Activated naive CD4-positive, alpha-beta T cell treated with anti-CD3 and anti-CD28 coated beads for 36 hours (primary cell): ENCODE measurements at places on chromosomes 13 and 19. TPM values are rescaled to one million over a fixed set of nuclear protein-coding genes. Genes with fewer than 3 reads are reported as not detected.

Gene PLPPR2
- 2.6 TPM for total RNA-seq

Gene CALR3
- not detected for total RNA-seq

GRCh38 chr13:94198681-94199080 lies 280.8 kb downstream of the DCT start:
- no peak overlapping the region for H3K27ac ChIP-seq
- H3K4me1 ChIP-seq = no peaks in the 10 kb centered on the region
- peaks cover 3% of the 10 kb centered on the region for H3K27me3 ChIP-seq
- no peak overlapping the region for H3K4me3 ChIP-seq
- DNase-seq = no peak

DNA sequence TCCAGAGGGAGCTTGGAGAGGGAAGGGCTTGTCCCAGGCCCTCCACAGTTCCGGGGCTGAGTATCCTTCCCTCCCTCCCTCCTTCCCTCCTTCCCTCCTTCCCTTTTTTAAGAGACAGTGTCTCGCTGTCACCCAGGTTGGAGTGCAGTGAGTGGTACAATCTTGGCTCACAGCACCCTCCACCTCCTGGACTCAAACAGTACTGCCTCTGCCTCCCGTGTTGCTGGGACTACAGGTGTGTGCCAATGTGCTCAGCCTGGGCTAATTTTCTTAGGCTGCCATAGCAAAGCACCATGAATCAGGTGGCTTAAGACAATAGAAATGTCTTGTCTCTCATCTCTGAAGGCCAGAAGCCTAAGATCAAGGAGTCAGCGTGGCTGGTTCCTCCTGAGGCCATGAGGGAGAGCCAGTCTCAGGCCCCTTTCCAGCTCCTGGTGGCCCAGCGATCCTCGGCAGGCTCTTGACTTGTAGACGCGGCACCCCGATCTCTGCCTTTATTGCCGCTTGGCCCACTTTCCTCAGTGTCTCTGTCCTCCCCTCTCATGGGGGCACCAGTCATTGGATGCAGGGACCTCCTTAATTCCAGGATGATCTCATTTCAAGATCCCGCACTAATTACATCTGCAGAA lies 47.5 kb downstream of the CRTC1 start:
- H3K4me3 ChIP-seq = no peak overlapping the region
- no peaks in the 10 kb centered on the region for H3K27me3 ChIP-seq
- DNase-seq = no peak
- H3K27ac ChIP-seq = no peak overlapping the region

DNA sequence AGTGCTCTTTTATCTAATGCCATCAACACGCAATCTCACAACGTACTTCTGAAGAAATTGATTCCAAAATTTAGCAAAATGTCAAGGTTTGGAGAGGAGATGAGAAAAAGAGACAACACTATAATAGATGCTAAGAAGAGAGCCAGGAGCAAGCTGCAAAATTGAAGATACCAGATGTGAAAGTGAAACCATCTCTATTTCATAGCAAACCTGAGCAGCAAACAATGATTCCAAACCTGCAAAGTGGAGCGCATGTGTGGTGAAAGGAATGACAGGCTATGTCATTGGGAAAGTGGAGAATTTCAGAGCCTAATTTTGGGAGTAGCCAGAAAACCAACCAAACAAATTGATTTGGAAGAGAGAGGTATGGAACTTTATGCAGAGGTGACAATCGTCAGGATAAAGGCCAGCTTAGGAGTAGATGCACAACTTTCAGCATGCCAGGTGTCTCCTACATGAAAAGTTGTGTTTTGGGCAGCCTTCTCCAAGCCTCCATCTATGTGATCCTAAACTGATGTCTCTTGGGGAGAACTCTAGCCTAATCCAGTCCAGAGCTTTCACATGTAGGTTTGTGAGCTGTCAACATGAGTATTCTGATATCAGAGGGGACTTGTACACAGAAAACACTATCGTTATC lies 158.4 kb upstream of the FNDC3A start:
- no peaks in the 10 kb centered on the region for H3K27me3 ChIP-seq
- H3K4me3 ChIP-seq = peak overlapping the region; percentile 10
- H3K4me1 ChIP-seq = peaks cover 16% of the 10 kb centered on the region
- no peak overlapping the region for H3K27ac ChIP-seq
- no peak for DNase-seq
- H3K36me3 ChIP-seq = no peaks in the 10 kb centered on the region

DNA sequence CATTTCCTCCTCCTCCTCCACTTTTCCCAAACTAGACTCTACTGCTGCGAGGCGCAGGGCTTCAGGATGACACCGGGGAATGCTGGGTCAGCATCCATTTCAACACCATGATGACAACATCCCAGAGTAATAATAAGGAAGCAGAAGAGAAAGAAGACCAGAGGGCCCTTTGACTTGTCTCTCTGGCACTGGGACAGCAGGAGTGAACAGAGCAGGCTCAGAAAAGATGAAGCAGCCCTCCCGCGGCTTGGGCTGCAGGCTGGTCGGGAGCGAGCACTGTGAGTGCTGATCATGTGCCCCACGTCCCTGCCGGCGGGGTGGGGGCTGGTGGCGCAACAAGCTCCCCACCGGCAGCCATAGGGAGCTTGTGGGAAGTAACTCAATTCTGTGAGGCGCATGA lies 30.5 kb downstream of the RANBP3 start:
- H3K27me3 ChIP-seq = no peaks in the 10 kb centered on the region
- H3K4me1 ChIP-seq = peaks cover 84% of the 10 kb centered on the region
- no peak overlapping the region for H3K4me3 ChIP-seq
- H3K27ac ChIP-seq = peak overlapping the region; percentile 71
- peaks cover 22% of the 10 kb centered on the region for H3K36me3 ChIP-seq

- no peak overlapping the region for H3K4me3 ChIP-seq
- H3K27me3 ChIP-seq = peaks cover 39% of the 10 kb centered on the region
- no peak overlapping the region for H3K27ac ChIP-seq
- no peaks in the 10 kb centered on the region for H3K36me3 ChIP-seq
- no peak for DNase-seq
Measured at GRCh38 chr13:95805921-95806320, 129.0 kb downstream of the DNAJC3 start.

GRCh38 chr19:13149628-13150186 lies 468 bp downstream of the STX10 start:
- H3K4me3 ChIP-seq = peak overlapping the region; percentile 99
- DNase-seq = peak; percentile 45
- H3K36me3 ChIP-seq = peaks cover 22% of the 10 kb centered on the region
- no peaks in the 10 kb centered on the region for H3K27me3 ChIP-seq
- peak overlapping the region; percentile 98 for H3K27ac ChIP-seq

DNA sequence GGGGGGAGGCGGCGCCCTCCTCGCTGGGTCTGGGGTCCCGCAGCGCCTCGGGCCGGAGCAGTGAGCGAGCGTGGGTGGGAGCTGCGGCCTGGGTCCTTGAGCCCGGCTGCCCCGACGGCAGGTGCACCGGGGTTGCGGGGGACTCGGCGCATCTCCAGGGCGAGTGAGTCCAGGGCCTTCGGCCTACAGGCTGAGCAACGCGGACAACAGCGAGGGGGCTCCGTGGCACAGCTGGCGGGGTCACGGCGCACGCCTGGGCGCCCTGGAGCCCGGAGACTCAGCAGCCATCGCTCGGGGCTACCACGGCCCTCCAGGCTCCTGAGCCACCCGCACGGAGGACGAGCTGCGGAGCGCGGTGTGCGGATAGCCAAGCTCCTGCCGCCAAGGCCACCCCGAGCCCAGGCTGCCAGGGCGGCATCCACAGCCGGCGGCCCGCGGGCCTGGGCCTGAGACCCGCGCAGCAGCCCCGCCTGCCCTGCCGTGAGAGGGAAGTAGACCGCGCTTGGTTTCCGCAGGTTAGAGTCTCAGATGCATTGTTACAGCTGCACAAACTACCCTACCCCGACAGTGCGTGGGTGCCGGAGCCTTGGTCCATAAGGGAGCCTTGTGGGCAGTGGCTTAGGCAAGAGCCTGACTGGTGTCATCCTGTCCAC lies 253.9 kb upstream of the SGCG start:
- peaks cover 9% of the 10 kb centered on the region for H3K4me1 ChIP-seq
- no peak for DNase-seq
- no peak overlapping the region for H3K27ac ChIP-seq
